ENCODE measurements at places on chromosomes 2 and 18.

- no peak for DNase-seq
Measured at GRCh38 chr2:158740621-158741020, 54.5 kb upstream of the DAPL1 start.

DNA sequence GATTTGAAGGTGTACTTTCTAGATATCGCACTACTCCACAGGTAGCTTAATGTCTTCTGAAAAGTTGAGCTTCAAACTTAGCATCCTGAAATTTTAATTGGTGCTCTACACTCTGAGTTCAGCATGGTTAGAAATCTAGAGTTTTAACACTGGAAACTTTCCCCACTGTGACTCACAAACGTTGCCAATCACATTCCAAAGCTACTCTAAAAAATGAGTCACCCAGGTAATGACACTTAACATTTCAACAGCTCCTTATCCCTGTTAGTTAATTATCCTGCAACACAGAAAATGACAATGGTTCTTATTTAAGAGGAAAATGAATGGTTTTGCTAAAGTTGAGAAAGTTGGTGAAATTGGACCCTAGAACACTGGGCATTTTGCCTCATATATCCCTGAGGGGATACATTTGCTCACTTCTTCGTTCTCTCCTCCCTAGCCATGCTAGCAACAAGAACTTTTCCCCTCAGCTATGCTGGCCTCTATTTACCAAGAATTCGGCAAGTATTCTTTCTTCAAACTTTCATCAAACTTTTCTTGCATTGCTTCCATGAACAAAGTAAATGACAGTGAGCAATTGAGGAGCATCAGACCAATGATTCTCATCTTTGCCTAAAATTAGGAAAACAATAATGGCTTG is 1024.1 kb upstream of the KLHL29 start:
- DNase-seq, result no peak

DNA sequence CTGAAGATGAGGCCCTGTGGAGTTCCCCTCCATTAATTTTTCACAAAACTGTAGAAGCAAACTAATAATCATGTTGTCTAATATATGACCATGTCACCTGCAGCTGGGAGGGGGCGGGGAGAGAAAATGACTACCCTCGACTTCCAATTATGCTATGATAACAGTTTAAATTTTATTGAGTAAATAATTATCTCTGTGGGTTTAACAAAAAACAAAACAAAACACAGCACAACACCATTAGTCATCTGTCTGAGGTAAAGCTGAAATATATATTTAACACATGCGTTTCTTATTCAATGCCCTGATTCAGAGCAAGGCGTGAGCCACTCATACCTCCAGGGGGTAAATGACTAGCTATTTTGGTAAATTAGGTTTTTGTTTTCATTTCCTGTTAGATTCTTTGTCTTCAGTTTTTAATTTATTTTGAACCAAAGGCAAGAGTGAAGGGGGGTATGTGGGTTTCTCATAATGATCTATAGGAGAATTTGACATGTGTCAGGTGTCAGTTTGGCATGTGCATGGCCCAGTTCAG is 77.4 kb upstream of the ZCCHC2 start:
- DNase-seq, result no peak

DNA sequence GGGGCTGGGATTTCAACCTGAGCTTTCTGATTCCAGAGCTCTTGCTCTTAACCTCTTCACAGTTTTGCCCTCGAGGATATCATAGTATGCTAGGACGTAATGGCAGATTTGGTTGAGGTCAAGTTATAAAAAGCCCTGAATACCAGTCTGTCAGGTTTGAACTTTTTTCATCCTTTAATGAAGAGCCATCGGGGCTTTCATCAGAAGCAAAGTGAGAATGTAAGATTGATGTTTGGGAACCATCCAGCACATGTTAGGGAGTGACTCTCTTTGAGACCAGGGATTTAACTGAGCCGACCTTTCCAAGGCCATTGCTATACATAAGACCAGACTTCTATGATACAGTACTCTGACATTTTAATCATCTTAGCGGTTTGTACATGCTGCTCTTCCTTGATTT is 142.5 kb downstream of the TTC27 start:
- DNase-seq, result no peak

DNA sequence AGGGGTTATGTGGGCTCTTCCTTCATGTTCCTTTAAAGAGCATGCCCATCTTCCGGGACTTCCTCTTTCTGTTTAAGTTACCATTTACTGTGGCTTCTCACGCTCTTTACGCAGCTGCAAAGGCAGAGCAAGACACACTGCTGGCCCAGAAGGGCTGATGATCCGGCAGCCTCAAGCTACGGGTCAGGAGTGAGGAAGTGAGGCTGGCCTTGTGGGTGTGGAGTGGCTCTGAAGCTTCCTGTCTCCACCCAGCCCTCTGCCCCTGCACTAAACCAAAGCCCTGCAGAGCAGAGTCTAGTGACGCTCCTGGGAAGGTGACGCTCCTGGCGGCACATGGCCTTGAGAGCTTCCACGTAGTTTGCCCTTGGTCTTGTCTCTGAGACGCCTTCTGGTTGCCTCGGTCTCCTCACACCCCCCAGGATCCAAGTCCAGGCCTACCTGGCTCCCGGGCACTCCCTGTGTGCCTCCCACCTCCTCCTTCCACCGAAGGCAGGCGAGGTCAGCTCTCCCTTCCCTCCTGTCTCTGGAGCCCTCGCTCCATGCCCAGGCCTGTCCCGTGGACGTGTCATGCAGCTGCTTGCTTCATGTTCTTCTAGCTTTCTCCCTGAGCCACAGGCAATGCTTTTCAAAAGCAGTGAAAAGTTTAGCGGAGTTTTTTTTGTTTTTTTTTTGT is 50.3 kb downstream of the ARL4C start:
- peak; percentile 43 for DNase-seq

- no peak for DNase-seq
Measured at GRCh38 chr2:225025917-225026571, 16.2 kb downstream of the DOCK10 start.

DNA sequence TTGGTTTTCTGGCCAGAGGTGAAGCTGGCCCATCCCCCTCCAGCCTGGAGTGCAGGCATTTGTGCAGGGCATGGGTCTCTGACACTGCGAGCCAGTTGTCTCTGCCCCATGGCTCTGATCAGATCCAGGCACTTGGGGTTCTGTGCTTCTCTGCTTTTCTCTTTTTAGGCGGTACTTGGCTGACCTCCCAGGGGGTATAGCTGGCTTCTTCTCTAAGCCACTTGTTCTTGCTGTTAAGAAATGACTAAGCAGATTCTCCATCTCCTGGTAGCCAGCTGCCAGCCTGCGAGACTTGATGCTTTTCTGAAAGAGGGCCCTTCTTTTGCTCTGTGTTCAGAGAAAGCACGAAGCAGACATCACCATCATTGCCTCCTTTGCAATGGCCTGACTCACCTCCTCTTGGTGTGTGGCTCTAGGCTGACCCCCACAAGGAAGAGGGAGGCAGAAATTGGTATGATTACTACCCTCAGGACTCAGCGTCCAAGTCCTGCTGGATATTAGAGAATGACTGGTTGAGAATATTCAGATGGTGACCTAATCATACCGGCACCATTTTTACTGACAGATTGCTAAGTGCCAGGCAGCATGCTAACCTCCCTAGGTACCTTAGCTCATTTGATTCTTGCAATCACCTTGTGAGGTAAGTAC is 32.7 kb downstream of the TNP1 start:
- peak; percentile 91 for DNase-seq

- peak; percentile 10 for DNase-seq
Measured at GRCh38 chr2:202530038-202530437, 104.7 kb upstream of the FAM117B start.

- DNase-seq, result no peak
Measured at GRCh38 chr2:165185633-165186032, 18.2 kb downstream of the SCN3A start.

- DNase-seq, result no peak
Measured at GRCh38 chr18:58674863-58675472, 3.7 kb downstream of the MALT1 start.

GRCh38 chr2:96509114-96509846 is 4.1 kb upstream of the NEURL3 start:
- DNase-seq, result peak; percentile 75

DNA sequence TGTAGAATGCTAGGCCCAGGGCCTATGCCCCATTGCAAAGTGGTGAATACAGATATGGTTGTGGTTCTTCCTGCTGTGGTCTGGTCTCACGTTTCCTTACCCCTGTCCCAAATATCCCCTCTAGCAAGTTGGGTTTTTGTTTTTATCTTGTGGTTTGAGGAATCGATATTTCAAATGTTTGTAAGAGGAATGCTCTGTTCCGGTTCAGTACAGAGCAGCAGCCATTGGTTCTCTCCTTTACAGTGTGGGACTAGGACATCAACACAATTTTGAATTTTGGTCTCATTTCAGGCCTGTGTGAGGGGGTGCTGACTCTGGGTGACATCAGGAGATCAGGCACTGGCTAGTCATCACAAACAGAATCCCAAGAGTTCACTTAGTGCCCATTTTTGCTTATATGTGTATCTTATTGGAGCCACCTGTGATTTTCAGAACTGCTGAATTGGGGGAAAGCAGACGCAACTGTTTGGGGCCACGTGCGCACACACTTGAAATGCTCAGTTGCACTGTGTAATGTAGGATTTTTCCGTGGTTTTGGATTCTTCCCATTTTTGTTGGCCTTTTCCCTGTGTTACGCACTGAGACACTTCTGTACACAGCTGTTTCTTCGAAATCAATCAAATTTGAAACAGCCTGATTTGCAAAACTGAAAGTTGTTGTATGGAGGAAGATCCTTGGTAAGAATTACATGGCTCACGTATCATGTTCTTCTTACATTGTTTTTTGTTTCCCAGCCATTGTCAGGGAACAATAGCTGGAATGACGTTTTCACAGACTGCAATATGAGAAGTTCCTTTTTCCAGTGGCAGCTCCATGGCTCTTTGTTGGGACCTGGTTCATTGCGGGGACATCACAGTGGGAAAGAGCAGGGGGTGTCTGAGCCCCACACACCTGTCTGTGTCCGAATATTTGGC is 8.6 kb downstream of the SH3BP4 start:
- DNase-seq, result no peak

DNA sequence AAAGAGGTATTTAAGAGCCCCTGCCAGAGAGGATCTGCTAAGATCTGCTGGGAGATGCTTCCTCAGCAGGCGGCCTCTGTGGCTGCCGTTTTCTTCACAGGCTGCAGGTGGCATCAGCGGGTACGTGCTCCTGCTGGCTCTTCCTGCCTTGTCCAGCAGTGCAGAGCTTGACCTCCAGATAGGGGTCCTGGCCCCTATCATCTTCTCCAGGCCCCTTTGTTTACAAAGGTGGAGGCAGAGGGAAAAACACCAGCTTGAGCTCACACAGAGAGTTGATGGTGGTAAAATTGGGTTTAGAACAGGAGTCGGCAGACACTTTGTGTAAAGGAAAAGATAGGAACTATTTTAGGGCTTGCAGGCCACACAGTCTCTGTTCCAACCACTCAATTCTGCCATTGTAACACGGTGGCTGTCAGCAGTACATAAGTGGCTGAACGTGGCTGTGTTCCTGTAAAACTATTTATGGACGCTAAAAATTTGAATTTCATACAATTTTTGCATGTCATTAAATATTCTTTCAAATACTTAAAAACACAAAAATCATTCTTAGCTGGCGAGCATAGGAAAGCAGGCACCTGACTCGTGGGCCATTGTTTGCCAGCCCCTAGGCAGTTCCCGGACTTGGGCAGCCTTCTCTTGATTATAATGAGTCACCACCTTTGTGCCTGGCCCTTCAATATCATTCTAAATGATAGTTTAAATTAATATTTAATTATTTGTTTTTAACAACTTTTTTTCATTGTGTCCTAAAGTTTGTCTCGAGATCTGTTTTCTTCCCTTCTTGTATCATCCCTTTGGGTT is 98.2 kb upstream of the B3GNT7 start:
- peak; percentile 70 for DNase-seq

DNA sequence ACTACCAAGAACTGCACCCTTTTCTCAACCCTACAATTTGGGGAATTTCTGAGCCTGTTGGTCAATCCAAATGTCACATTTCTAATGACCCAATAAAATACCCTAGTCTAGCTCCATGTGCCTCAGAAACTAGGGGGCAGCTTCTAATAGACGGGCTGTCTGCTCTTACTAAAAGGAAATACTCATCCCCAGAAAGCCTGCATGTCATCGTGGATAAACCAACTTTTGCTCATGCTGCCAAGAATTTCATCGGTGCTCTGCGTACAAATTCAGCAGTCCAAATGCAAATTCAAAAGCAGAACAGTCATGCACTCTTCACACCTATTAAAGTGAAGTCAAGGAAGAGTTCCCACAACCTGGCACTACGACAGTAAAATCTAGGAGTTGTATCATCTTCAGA is 377.3 kb downstream of the LNPK start:
- no peak for DNase-seq

GRCh38 chr18:955384-956066 is 50.9 kb downstream of the ADCYAP1 start:
- no peak for DNase-seq

DNA sequence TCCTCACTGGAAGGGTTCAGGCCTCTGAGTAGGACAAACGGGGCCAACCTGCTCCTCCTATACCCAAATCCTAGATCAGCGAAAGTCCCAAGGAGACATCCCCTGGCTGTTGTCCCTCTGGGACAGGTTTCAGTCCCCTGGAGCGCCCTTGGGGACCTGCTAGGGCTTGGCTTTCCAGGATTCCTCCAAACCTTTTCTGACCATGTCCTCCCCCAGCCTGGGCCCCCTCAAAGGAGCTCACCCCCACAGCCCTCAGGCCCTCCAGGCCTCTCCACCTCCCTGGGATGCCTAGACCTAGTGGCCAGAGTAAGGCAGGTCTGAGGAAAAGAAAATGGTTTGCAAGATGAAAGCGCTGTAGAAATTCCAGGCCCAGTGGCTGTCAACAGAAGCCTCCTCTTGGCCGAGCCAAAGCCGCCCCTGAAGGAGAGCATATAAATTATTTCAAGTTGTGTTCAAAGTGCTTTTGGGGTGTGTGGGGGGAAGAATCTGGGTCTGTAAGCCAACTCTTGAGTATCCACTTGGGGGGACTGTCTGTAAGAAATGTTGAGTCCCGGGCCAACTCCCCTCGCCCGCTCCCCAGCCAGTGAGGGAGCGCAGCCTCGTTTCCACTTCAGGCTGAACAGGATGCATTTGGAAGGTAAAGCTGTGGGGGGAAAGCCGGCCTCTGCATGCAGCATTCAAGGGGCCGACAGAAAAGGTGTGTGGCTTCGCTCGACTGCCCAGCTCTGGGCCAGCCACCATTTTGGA is 158.6 kb downstream of the DYSF start:
- DNase-seq, result no peak
